Activated T-cell treated with anti-CD3 and anti-CD28 coated beads, Interleukin-2, amount 50 U/mL, for 48 hours (primary cell): ENCODE measurements at places on chromosomes 1 and 21.
A peak's percentile ranks its signal among the peaks of the same experiment; 100 is the strongest.

DNA sequence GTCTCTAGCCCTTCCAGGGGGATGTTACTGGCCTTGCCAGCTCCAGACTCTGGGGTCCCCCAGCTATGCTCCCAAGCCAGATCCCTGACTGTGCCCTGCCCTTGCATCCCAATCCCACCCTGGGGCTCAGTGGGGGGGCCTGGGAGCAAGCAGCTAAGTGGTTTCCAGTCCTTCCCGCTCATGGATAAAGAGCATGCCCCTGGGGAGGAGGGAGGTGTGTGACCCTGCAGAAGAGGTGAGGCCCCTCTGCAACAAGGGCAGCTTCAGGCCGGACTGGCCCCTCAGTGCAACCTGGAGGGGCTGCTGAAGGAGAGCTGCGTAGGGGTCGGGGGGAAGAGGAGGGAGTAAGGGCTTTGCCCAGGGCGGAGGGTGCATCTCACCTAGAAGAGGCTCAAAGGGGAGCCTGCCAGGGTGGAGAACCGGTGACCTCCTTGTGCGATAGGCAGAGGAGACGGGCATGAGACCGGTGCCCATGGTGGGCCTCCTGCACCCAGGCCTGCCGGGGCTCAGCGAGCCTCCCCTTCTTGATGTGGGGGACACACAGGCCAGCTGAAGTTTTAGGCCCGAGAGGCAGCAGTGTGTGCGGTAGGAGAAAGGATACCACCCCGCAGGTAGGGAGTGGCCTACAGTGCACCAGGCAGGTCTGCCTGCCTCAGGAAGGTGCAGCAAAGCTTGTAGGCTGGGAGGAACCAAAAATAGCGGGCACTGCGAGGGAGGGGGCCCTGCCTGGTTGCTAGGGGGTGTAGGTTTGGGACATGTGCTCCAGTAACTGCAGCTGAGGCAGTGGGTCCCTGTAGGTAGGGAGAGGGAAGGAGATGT is 3.1 kb downstream of the OBSCN start:
- no peak for DNase-seq

DNA sequence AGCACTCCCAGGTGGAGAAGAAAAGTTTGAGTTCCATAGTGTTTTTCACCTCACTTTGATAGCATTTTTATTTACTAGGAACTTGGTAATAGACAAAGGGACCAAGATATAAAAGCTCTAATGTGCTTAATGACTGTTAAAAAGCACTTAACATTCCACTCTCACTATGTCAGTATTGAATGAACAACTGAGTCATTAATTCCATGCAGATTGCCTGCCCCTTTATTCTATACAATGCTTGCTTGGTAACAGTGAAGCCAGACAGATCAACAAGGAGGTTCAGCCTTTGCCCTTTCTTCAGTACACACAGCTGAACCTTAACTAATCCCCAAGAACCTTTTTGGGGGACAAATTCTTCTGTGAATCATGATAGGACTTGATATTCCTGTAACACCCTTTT is 425.5 kb downstream of the NUF2 start:
- DNase-seq: no peak

GRCh38 chr21:35390013-35390776 is 341.1 kb upstream of the RUNX1 start:
- no peak for DNase-seq

GRCh38 chr1:184163674-184164465 is 112.3 kb downstream of the TSEN15 start:
- no peak for DNase-seq

DNA sequence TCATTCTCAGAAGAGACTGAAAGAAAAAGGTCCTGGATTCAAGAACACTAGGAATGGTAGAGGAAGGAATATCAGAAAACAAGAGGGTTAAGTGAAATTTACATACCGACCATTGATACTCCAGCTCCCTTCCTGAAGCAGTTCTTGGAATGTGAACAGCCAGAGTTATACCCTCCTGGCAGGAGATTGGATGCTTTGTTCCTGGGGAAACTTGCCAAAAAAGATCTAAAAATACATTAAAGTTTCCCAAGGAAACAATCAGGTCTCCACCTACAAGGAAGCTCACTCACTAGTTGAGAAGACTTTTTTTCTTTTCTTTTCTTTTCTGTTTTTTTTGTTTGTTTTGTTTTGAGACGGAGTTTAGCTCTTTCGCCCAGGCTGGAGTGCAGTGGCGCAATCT is 91.1 kb downstream of the HLX start:
- no peak for DNase-seq

DNA sequence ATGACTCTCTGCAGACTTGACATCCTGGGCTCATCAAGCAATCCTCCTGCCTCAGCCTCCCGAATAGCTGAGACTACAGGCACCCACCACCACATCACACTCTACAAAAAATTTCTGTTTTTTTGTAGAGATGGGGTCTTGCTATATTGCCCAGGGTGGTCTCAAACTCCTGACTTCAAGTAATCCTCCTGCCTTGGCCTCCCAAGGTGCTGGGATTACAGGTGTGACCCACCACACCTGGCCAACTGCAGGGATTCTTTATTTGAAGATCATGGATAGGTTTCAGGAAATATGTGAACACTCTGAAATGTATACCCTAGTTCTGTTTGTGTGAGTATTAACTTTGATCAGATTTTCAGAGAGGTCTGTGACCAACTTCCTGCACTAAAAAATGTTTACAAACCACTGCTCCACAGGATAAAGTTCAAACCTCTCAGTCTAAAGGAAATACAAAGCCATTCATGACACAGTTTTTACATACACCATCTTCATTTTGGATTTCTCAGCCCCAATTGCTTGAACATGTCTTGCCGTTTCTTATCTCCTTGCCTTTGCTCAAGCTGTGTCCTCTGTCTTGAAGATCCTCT is 252.3 kb upstream of the FGGY start:
- no peak for DNase-seq

GRCh38 chr1:44646261-44647110 is 27.8 kb downstream of the TMEM53 start:
- DNase-seq: no peak

DNA sequence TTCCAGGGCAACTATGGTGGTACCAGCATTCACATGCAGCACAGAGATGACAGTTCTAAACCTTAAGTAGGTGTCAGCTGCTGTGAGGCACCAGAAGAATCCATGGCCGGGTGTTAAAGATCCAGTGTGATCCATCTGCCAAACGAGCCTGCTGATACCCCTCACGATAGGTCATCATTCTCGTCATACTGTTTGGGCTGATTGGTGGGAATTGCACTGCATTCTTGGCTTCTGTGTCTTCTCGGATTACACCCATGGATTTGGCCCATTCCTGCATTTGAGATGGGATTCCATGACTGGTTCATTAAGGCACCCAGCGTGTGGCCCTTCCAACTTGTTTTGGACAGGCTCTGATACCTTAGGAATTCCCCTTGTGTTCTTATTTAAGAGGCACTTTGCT is 55.2 kb downstream of the ST6GALNAC3 start:
- no peak for DNase-seq

GRCh38 chr1:24928689-24929397 is 1.2 kb downstream of the RUNX3 start:
- peak; percentile 75 for DNase-seq

DNA sequence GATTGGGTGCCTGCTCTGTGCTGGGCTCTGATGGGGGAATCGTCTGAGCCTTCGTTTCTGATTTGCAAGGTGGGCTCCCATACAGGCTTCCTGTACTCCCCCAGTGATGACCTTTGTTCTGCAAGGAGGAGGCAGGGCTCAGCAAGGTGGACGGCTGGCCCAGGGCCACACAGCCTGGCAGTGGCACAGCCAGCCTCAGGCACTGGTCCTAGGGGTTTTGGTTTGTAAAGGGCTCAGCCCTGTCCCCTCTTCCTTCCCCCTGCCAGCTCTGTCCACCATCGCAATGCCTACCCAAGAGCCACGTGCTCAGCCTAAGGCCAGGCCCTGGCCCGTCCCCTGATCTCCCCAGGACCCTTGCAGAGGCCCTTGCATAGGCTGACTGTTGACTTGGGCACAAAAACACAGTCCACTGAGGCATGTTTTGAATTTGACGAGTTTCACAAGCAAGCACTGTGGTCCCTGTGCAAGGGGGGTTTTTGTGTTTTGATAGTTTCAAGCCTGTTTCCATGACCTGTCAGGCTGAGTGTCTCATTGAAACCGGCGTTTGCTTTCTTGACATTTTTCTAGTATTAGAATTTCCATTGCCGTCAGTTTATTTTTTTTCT is 39.5 kb upstream of the TNFRSF1B start:
- DNase-seq: peak; percentile 62

DNA sequence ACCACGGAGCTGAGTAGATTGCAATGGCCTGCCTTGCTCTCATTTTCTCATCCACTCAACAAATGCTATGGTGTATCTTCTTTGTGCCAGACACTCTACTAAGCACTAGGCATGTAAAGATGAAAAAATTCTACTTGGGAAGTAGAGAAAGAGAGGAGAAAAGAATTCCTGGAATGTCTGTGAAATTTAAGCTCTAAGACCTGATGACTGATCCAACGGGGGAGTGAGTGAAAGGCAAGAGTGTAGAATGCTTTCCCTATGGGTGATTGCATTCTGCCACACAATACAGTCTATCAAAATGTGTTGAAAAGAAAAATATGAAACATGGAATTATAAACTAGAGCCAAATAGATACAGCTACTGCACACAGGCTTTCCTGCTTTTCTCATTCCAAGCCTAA is 82.3 kb downstream of the CYYR1 start:
- DNase-seq: no peak

DNA sequence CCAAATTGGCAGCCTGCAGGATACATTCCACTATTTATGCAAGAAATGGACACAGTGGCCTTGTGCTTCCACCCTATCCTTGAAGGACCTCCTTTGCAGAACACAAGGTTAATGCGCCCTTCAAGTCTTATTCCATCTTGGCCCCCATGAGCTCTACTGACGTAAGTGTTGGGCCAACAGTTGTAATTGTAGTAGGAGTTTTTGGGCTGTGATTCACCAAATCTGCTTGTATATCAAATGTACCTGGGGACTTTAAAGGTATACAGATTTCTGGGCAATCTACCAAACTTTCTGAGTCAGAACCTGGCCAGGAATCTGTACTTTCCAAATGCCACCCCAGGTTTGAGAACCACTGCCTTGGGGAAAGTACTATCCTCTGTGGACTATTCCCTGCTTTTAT is 100.9 kb upstream of the MARK1 start:
- DNase-seq: no peak

DNA sequence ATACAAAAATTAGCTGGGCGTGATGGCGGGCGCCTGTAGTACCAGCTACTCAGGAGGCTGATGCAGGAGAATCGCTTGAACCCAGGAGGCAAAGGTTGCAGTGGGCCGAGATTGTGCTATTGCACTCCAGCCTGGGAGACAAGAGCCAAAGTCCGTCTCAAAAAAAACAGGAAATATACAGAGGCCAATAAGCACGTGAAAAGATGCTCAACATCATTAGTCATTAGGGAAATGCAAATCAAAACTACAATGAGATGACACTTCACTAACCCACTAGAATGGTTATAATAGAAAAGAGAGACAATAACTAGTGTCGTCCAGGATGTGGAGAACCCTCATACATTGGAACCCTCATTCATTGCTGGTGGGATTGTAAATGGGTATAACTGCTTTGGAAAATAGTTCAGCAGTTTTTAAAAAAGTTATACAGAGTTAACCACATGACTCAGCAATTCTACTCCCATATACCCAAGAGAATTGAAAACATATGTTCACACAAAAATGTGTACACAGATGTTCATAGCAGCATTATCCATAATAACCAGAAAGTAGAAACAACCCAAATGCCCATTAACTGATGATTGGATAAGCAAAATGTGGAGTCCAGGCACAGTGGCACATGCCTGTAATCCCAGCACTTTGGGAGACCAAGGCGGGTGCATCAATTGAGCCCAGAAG is 6.4 kb upstream of the E2F2 start:
- no peak for DNase-seq

DNA sequence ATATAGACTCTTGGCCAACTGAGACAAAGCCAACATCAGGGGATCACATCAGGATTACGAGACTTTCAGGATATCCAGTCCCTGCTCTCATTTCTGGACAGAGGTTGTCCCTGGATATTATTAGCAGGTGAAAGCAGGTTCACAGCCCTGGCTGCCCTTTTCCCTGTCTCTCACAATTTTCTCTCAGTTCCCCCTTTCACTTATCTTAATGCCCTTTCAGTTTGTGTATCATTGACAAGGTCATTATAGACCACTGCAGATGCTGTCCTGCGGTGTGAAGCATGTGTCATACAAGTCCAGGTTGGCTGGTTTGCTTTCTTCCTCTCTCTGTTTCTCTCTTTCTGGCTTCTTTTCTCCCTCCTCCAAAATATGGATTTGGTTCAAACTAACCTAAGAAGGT is 2.1 kb upstream of the KLHDC9 start:
- DNase-seq: no peak

DNA sequence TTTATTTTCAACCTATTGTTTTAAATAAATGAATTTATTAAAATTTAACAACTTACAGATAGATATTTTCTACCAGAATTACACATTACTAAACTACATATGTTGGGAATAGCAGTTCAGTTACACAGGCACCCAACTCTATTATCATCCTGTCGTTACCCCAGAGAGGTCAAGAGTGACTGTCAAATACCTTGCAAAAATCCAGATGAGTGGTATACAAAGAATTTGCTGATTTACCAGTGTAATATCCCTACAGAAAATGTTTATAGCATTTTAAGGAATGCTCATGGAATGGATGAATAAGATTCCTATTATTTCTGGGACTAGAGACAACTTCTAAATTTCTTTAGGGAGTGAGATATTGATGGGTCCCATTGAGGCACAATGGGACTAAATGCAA is 300.7 kb upstream of the RGS18 start:
- DNase-seq: no peak

GRCh38 chr1:23793861-23794731 is 3.2 kb downstream of the LYPLA2 start:
- no peak for DNase-seq

DNA sequence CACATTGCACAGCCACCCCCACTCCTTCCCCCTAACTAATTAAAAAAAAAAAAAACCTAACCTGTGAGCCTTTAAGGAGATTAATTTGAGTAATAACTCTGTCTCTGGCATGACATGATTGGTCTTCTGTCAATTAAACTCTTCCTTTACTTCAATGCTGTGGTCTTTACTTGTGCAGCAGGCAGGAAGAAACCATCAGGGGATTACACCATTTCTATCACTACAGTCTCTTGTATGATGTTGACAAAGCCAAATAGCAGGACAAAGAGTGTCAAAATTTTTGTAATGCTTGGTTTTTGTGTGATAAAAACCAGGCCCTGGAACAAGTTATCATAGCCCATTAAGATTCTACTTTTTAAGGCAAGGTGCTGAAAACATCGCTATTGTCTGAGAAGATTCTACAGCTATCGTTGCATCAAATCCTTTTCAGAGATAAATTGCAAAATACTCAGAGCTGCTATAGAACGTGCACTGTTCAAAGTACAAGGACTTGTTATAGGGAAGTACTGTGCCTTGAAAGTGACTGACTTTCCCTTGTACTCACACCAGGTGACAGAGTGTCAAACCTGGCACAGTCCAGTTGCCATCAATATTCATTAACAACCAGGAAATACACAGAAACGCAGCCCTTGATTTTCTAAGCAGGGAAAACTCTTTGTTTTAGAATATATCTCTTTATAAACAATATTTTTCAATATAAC is 37.7 kb downstream of the LHX9 start:
- no peak for DNase-seq

DNA sequence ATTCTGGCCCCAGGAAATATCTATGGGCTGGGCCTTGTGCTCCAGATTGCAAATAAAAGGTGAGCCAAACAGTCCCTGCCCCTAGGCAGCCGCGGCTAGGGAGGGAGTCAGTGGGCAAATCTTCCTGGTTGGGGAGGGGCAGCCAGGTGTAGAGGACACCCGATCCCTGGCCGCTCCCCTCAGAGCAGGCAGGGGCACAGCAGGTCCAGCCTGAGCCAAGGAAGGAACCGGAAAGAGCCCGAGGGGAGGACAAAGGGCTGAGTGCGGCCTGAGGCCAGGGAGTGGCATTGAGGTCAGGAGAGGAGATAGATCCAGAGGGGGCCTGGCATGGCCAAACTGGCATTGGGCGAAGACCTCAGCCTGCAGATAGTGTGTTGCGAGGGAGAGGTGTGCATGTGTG is 36.6 kb upstream of the ARF1 start:
- no peak for DNase-seq
